NCI-H2107 (cell line): ENCODE measurements at places on chromosomes 2 and 18.

- no peak for DNase-seq
Measured at GRCh38 chr2:15965564-15966019, 25.2 kb downstream of the MYCN start.

GRCh38 chr2:53033411-53033810, 734.2 kb upstream of the CHAC2 start:
- no peak for DNase-seq

DNA sequence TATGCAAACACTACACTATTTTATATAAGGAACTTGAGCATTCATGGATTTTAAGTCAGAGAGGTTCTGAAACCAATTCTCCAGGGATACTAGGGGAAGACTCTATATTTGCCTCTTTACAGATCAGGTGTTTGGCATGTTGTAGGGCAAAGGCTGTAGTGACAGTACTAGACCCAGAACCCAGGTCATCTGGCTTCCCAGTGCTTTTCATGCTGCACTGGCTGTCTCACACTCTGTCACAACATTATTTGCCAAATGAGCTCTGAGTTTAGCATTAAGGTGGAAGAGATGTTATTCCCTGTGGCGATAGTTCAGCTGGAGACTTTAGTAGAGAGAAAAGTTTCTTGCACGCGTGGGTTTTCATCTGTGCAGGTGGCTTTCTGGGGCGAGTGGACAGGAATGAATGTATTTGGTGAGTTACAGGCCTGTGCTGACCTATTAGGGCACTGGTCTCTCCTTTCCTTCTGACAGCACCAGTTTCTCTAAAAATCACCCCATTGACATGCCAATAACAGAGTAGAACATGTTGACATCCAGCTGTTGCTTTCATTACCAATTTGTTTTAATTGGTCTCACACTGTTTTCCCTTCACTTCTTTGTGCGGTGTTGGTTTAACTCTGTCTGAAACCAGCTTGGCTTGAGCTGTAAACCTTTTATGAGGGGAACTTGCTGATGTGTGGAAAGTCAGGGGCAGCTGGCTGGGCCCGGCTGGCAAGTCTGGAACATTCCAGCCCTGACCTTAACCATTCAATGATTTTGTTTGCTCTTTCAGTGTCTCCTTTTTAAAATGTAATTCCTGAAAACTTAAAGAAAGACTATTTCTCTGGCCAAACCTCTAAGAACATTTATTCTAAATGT, 643.0 kb upstream of the FAM98A start:
- DNase-seq = no peak

DNA sequence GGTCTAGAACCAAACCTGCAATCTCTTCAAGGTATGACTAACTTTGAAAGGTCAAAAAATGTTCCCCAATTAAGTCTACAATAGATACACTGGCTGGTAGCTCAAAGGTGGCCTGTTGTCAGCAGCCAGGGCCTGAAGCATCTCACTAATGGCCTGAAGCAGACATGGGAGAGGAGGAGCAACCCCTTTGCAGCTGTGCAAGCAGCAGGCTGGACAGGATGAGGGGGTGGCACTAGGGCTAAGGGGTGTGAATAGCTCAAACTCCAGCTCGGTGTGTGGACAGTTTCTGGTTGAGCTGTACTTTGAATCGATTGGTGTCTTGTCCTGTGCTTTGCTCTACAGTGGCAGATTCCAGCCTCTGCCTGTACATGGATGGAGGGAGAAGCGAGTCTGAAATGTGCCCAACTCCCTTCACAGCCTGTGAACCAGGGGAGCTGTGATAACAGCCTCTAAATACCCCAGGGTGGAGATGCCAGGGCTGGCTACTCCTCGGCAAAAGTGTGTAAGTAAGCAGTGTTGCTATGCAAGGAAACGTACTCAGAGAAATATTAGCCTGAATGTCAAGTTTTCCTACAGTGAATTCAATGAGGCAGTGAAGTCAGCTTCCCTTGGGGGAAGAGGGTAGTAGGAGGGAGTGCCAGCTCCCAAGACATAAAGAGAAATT, 34.7 kb upstream of the DTNB start:
- no peak for DNase-seq

- DNase-seq = no peak
Measured at GRCh38 chr2:72144274-72144631, 3.4 kb downstream of the CYP26B1 start.

- no peak for DNase-seq
Measured at GRCh38 chr2:97706708-97707345, 6.5 kb upstream of the ZAP70 start.
